Putamen (tissue), 1 donor: ENCODE measurements at places on chromosomes 12 and 14.
A peak's percentile ranks its signal among the peaks of the same experiment; 100 is the strongest.

DNA sequence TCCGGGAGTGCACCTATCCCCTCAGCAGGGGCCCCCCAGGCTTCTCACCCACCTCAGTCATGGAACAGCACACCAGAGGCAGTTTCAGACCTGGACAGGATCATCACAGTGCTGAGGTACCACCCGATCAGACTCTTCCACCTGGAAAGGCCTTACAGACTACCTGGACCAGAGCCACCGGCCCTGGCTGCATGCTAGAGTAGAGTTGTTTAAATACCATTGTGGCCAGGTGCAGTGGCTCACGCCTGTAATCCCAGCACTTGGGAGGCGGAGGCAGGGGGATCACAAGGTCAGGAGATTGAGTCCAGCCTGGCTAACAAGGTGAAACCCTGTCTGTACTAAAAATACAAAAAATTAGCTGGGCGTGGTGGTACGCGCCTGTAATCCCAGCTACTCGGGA is 61.5 kb downstream of the TSPAN11 start:
- no peak for DNase-seq

GRCh38 chr14:97379091-97379531 is 581.9 kb downstream of the VRK1 start:
- DNase-seq, result no peak

- DNase-seq, result no peak
Observed at GRCh38 chr14:51780741-51781140, 79.7 kb upstream of the GNG2 start.

DNA sequence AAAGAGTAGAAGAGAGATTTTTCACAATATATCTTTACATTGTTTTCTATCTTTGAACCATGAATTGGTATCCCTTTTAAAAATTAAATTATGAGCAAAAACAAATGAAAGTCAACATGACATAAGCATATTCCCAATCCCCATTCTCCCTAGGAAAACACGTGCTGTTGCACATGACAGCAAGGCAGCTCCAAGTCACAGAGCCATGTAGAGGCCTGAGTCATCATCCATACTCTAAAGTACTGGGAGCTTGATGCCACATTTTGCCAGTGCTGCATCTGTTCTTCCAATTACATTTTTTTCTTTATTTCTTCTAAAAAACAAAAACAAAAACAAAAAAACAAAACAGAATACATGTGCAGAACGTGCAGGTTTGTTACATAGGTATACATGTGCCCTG is 115.2 kb downstream of the ITPR2 start:
- no peak for DNase-seq

- DNase-seq, result peak; percentile 49
Observed at GRCh38 chr14:23351681-23352505, 794 bp downstream of the SLC22A17 start.

GRCh38 chr12:8687846-8688601 is 9.8 kb upstream of the RIMKLB start:
- peak; percentile 79 for DNase-seq

- peak; percentile 39 for DNase-seq
Observed at GRCh38 chr12:104138797-104139152, 765 bp upstream of the NFYB start.

GRCh38 chr12:7373226-7373625 is 69.4 kb downstream of the ACSM4 start:
- DNase-seq, result no peak

DNA sequence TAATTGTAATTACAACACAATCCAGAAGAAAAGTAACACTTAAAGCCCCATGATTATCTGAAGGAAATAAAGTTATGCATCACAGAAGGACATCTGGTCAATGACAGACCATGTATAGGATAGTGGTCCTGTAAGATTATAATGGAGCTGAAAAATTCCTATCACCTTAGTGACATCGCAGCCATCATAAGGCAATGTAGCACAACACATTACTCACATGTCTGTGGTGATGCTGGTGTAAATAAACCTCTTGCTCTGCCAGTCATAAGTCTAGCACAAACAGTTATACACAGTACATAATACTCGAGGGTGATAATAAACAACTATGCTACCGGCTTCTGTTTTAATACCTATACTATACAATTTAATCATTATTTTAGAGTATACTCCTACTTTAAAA is 11.2 kb downstream of the ATG2B start:
- no peak for DNase-seq

- DNase-seq, result no peak
Observed at GRCh38 chr12:82437744-82438143, 79.4 kb downstream of the METTL25 start.

GRCh38 chr12:15538881-15539280 is 216.6 kb downstream of the PTPRO start:
- peak; percentile 40 for DNase-seq

DNA sequence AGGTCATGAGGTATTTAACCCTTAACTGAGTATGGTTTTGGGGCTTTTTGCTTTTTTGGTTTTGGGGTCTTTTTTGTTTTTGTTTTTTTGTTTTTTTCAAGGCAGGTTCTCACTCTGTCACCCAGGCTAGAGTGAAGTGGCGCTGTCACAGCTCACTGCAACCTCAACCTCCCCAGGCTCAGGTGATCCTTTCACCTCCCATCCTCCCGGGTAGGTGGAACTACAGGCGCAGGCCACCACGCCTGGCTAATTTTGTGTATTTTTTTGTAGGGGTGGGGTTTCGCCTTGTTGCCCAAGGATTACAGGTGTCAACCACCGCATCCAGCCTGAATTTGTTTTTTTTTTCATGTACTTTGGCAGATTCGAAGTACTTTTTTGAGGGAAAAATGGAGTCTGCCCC is 19.9 kb downstream of the RAP1B start:
- DNase-seq, result no peak

- no peak for DNase-seq
Observed at GRCh38 chr12:125244338-125244737, 179.1 kb downstream of the AACS start.

GRCh38 chr12:51132693-51133092 is 40.2 kb downstream of the TFCP2 start:
- no peak for DNase-seq

- no peak for DNase-seq
Observed at GRCh38 chr14:83162361-83162929, 1628.8 kb upstream of the SEL1L start.

DNA sequence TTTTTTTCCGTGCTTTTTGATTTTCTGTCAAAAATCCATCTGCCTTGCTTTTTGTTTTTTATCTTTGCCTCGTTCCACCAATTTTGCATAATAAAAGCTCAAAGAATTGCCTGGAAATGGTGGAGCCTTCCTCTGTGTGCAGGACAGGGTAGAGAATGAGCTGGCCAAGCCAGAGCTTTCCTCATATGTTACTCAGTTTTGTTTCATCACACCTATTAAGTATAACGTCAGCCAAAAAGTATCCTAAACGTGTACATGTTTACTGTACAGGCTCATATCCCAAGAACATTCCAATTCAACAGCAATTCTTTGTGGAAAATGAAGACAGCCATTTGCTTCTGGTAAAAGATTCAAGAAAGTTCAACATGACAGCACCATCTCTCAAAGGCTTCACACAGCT is 191.2 kb upstream of the LMNTD1 start:
- no peak for DNase-seq

DNA sequence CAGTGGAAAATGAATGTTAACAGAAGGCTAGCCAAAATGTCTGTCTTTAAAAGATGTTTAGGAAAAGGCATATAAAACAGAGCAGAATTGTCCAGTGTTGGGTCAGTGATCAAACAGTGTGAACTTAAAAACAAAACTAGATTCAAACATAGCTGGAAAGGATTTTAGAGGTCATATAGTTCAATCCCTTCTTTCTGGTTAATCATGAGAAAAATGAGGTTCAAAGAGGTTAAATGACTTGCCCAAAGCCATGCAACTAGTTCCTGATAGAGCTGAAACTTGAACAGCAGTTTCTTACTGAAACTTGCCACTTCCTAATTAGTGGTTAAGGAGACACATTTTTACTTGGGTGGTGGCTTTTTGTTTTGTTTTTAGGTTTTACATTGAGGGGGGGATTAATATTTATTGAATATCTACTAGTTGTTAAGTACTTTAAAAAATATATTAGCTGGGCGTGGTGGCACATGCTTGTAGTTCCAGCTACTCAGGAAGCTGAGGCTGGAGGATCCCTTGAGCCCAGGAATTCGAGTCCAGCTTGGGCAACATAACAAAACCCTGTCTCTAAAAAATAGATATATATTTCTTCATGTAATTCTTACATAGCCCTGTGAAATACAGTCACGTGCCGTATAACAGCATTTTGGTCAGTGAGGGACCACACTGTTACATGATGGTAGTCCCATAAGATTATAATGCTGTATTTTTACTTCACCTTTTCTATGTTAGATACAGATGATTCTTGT is 20.4 kb downstream of the ACVR1B start:
- no peak for DNase-seq

GRCh38 chr14:57814726-57815125 is 51.2 kb downstream of the SLC35F4 start:
- no peak for DNase-seq

DNA sequence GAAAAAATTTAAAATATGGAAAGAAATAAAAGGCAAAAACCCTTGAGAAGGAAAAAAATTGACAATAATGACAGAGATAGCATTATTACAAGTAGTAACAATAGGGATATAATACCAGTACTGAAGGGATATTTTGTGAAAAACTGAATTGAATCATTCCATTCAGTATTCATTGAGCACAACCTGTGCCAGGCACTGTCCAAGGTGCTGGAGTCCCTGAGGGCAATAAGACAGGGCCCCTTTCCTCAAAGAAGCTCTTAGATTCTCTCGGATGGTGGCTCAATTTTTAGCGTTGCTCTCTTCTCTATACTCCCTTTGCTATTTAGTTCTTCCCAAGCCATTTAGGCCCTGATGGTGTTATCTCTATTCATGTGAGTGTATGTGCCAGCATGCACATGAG is 34.3 kb upstream of the GAS2L3 start:
- no peak for DNase-seq

GRCh38 chr12:6212086-6212485 is 11.9 kb downstream of the CD9 start:
- DNase-seq, result no peak

DNA sequence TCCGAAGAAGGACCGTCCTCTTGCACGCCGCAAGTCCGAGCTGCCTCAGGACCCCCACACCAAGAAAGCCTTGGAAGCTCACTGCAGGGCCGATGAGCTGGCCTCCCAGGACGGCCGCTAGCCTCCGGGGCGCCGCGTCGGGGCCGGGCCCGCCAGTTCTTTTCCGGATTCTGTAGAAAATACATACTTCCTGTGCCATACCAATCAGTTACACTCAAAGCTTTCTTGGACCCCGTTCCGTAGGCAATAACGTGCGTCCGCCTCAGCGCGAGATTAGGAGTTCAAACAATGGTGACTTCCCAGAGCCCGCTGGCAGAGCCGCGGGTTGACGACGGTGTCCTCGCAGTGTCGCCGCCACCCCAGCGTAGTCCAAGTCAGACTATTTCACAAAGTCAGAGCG is 39.2 kb upstream of the DYNC1H1 start:
- DNase-seq, result no peak

- DNase-seq, result no peak
Observed at GRCh38 chr12:124866883-124867400, 3.3 kb upstream of the SCARB1 start.

GRCh38 chr14:38526826-38527501 is 271.1 kb upstream of the CLEC14A start:
- DNase-seq, result no peak

GRCh38 chr14:61296151-61296550 is 15.0 kb upstream of the TMEM30B start:
- no peak for DNase-seq

DNA sequence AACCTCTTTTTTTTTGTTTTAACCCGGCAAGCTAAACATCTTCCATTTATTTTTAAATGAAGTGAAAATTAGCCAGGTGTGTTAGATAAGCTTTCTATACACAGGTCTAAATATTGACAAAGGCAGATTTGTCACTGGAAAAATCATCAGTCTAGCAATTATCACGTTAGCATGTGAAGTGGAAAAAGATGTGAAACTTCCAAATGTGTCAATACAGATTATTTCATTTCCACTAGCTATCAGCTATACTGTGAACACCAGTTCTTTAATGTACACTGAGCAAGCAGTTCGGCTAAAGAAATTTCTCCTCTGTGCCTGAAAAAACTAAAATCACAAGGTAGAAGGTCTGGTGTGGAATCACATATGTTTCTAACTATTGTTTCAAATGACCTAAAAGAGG is 96.6 kb upstream of the G2E3 start:
- DNase-seq, result no peak

- no peak for DNase-seq
Observed at GRCh38 chr12:52331039-52331438, 9.8 kb upstream of the KRT83 start.

DNA sequence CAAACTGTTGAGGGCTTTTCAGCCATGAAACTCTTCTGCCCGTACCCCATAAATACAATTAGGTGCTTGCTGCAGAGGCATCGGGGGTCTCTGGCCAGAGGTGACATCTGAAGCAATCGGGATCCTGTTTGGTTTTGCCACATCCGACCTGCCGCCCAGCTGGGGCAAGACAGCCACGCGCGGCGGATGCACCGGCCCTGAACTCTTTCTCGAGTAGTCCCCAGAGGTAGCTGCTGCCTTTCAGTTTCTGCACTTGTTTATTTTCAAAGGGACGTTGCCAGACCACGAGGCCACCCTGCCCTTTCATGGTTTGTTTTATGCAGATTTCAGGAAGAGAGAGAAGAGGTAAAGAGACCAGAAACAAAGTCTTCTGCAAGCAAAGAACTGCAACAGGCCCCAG is 10.6 kb upstream of the MLXIP start:
- no peak for DNase-seq

DNA sequence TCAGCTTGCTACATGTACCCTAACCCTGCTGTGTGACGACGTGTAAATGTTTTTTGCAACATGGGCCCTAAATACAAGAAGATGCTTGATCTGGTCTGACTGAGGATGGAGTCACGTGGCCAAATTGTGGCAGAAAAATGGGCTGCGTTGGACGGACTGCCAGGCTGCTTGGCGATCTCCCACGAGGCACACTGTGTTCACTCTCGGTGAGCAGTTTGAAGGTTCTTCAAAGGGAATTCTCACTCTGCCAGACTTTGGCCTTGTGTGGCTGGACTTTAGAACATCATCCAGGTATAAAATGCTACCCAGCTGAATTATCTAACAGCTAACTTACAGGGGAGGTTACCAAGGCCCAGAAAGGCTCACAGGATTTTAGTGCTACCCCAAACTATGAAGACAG is 85.1 kb downstream of the KDM2B start:
- peak; percentile 6 for DNase-seq

- no peak for DNase-seq
Observed at GRCh38 chr14:95078867-95079266, 78.5 kb downstream of the DICER1 start.

- DNase-seq, result no peak
Observed at GRCh38 chr12:46402941-46403718, 30.6 kb upstream of the SLC38A2 start.
